ENCODE measurements at places on chromosomes 1 and 21.

DNA sequence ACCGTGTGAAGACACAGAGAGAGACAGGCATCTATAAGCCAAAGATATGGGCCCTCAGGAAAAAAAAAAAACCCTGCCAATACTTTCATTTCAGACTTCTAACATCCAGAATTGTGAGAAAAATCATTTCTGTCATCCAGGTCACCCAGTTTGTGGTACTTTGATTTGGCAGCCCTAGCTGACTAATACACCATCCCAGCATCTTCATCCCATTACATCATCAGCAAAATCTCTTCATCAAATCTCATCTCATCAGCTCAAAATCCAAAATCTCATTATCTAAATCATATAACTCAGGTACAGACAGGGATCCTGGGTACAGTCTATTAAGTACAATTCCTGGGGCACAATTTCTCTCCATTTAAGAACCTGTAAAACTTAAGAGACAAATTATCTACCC is 51.9 kb upstream of the GJA8 start:
- DNase-seq = no peak

- DNase-seq = no peak
Measured at GRCh38 chr21:15052459-15052763, 12.4 kb downstream of the NRIP1 start.

DNA sequence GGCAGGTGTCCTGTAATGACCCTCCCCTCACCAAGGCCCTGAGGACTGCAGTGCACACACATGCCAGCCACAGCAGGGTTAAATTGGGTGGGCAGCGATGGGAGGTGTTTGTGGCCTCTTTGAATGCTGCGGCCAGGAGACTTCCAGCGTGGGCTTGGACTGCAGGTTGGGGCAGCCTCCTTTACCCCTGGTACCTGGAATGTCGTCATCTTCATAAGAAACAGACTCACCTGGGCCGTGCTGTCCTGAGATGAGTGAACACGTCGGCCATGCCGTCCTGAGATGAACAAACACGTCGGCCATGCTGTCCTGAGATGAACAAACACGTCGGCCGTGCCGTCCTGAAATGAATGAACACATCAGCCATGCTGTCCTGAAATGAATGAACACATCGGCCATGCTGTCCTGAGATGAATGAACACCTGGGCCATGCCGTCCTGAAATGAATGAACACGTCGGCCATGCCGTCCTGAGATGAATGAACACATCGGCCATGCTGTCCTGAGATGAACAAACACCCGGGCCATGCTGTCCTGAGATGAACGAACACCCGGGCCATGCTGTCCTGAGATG is 50.1 kb upstream of the COL6A1 start:
- DNase-seq = no peak

- DNase-seq = no peak
Measured at GRCh38 chr1:243701872-243702271, 148.2 kb downstream of the AKT3 start.

- no peak for DNase-seq
Measured at GRCh38 chr1:57238233-57238781, 185.6 kb downstream of the DAB1 start.

GRCh38 chr1:29782846-29783507 is 546.7 kb downstream of the PTPRU start:
- no peak for DNase-seq

- DNase-seq = no peak
Measured at GRCh38 chr1:101051688-101052638, 26.4 kb upstream of the DPH5 start.

DNA sequence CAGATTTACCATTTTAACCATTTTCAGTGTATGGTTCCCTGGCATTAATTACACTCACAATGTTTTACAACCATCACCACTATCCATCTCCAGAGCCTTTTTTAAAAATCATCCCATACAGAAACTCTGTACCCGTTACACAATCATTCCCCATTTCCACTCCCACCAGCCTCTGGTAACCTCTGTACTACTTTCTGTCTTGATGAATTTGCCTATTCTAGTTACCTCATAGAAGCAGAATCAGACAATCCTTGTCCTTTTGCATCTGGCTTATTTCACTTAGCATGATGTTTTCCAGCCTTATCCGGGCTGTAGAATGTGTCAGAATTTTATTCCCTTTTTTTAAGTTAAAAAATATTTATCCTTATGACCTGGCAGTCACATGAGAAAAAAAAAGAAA is 33.0 kb downstream of the PGM1 start:
- no peak for DNase-seq

DNA sequence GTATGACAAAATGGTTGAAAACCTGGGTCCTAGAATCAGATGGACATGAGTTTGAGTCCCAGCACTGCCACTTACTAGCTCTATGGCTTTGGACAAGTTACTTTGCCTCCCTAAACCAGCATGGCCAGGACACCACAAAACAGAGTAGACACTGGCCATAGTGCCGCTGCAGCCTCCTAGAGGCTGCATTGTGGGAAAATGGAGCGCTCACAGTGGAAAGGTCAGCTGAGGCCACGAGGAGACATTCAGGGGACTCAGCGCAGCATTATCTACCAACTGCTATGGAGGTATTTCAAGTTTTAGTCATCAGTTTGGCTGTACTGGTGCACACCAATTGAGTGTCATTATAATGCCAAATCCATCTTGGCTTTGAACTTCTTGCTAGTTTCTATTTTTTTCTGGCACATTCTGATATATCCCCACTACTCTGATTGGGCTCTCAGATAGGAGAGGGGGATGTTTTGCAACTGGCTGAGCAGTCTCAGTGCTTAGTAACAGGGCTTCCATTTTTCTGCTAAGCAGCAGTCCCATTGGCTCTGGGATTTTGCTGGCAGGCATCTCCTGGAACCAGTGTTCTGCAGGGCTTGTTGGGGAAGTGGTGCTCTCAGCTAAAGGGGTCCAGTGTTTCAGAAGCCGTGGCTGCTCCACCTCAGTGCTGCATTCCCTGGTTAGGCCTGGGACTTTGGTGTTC is 16.2 kb downstream of the NT5C1A start:
- no peak for DNase-seq

- DNase-seq = no peak
Measured at GRCh38 chr1:147169840-147170674, 2.2 kb downstream of the PRKAB2 start.

DNA sequence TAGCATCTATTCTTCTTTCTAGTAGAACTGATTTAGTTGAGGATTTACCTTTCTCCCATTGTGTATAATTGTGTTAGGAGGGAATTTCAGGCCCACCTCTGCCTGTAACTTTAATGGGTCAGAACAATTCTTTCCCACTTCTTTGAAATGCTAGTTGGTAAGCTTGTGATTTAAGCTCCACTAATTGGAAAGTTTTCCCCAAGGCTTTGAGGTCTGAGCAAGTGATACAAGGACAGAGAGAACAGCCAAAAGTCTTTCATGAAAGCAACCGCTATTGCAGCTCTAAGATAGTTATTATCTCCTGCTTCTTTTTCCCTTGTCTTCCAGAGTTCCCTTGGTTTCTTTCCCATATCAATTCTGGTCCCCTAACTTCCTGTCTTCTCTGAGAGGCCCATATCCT is 38.7 kb upstream of the PDC start:
- no peak for DNase-seq

DNA sequence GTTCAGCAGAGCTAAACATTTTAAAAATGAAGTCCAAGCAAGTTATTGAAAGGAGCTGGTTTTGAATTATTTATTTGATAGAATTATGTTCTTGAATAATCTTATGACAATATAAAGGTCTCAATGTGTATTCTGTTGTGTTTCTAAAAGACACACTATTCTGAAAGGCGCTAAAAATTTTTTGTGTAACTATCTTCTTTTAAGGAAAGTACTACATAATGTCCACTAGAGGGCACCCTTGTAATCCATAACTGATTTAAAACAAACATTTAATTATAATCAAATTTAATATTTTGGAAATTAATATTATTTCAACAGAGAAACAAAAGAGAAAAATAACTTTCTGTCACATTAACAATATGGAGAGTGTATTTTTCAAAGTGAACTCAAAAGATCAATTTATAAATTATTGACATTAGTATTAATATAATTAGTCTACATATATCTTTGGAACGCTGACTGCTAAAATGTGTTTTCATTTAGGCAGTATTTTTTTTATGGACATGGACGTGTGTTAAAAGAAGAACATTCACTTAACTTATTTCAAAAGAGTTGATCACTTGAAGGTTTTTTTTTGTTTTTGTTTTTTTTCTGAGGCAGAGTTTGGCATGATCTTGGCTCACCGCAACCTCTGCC is 248.4 kb downstream of the DENND1B start:
- peak; percentile 17 for DNase-seq

DNA sequence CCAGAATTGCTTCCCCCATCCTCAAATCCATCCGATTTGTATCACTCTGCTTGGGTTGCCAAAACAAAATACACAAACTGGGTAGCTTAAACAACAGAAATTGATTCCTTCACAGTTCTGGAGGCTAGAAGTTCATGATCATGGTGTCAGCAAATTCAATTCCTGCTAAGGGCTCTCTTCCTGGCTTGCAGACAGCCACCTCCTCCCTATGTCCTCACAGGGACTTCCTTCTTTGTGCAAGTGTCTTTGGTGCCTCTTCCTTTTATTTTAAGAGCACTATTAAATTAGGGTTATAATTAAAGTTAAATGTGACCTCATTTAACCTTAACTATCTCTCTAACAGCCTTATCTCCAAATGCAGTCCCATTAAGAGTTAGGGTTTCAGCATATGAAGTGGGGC is 112.8 kb downstream of the PLPP3 start:
- DNase-seq = no peak

DNA sequence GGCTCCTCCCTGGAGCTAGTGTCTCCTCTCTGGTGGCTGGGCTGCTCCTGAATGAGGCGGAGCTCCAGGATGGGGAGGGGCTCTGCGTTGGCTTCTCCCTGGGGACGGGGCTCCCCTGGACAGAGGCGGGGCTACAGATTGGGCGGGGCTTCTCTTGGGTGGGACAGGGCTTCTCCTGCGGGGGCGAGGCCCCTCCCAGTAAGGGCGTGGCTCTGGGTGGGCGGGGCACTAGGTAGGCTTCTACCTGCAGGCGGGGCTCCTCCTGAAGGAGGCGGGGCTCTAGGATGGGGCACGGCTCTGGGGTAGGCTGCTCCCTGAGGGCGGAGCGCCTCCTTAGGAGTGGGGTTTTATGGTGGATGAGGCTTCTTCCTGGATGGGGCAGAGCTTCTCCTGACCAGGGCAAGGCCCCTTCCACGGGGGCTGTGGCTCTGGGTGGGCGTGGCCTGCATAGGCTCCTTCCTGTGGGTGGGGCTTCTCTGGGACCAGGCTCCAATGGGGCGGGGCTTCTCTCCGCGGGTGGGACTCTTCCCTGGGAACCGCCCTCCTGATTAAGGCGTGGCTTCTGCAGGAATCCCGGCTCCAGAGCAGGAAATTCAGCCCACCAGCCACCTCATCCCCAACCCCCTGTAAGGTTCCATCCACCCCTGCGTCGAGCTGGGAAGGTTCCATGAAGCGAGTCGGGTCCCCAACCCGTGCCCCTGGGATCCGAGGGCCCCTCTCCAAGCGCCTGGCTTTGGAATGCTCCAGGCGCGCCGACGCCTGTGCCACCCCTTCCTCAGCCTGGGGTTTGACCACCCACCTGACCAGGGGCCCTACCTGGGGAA is 22.7 kb upstream of the ARF1 start:
- no peak for DNase-seq

DNA sequence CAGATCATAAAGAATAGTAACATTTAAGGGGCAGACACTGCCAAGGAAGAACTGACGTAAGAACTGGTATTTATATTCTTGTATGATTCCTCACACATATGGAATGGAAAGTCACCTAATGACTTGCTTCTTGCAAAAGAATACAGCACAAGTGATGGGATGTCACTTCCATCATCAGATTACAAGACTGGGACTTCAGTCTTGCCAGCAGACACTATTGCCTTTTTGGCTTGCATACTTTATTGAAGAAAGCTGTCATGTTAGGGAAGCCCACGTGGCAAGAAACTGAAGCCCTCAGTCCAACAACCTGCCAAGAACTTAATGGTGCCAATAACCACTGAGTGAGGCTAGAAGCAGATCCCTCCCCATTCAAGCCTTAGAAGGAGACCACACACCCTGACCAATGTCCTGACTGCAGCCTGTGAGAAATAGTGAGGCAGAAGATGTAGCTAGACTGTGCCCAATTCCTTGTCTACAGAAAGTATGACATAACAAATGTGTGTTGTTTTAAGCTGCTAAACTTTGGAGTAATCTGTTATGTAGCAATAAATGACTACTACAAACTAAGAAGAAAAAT is 12.0 kb downstream of the EGLN1 start:
- DNase-seq = no peak

GRCh38 chr1:113282008-113282892 is 108.1 kb upstream of the MAGI3 start:
- DNase-seq = no peak

- no peak for DNase-seq
Measured at GRCh38 chr1:179021873-179022272, 3.8 kb upstream of the FAM20B start.

GRCh38 chr1:99820546-99820945 is 29.6 kb upstream of the AGL start:
- no peak for DNase-seq

DNA sequence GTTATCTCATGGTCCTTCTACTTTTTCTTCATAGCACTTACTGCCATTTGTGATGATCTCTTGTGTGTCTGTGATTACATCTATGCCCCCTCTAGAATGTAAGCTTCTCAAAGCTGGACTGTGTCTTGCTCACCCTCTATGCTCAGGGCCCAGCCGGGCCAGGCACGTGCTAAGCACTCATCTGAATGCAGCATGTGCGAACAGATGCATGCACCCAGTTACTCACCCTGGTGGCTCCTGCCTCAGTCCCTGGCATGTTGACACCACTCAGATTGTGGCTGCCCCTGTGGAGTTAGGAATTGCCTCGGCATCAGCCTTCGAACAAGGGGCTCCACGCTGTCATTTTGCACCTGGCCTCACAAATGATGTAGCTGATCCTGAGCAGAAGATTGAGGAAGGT is 19.6 kb upstream of the PABPC4 start:
- no peak for DNase-seq

GRCh38 chr1:160097151-160097910 is 1.1 kb downstream of the IGSF8 start:
- DNase-seq = no peak

Data from GF-D8 (cell line).